ENCODE measurements at places on chromosomes 6 and 20. TPM values are rescaled to one million over a fixed set of nuclear protein-coding genes. Genes with fewer than 3 reads are reported as not detected.

GRCh38 chr6:165049362-165049761, 260.0 kb downstream of the C6orf118 start:
- H3K27ac ChIP-seq, result no peak overlapping the region
- DNase-seq, result no peak
- no peaks in the 10 kb centered on the region for H3K27me3 ChIP-seq
- H3K36me3 ChIP-seq, result no peaks in the 10 kb centered on the region

- no peaks in the 10 kb centered on the region for H3K36me3 ChIP-seq
- no peak for DNase-seq
- H3K27ac ChIP-seq, result no peak overlapping the region
- H3K4me1 ChIP-seq, result peaks cover 5% of the 10 kb centered on the region
- H3K27me3 ChIP-seq, result no peaks in the 10 kb centered on the region
These were observed 12.1 kb downstream of the EXOC2 start for GRCh38 chr6:680666-681340.

DNA sequence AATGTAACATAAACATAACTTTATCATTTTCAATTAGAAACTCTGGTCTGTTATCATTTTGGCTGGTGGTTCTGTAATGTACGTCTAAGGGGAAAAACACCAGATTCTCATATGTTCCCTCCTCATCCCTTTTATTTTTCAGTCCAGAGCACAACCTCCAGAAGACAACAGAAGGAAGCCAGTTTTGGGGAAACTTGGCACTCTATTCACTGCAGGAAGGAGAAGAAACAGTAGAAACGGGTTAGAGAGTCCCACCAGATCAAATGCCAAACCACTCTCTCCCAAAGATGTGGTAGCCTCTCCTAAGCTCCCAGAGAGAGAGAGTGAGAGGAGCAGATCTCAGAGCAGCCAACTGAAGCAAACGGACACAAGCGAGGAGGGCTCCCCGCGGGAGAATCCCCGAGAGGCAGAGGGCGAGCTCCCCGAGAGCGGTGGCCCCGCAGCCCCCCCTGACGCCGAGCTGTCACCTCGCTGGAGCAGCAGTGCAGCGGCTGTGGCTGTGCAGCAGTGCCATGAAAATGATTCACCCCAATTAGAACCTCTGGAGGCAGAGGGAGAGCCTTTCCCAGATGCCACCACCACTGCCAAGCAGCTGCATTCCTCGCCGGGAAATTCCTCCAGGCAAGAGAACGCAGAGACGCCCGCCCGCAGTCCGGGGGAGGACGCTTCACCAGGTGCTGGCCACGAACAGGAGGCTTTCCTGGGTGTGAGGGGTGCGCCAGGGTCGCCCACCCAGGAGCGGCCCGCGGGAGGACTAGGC, 117.8 kb downstream of the RTN4IP1 start:
- H3K36me3 ChIP-seq, result no peaks in the 10 kb centered on the region
- H3K27me3 ChIP-seq, result peaks cover 11% of the 10 kb centered on the region
- DNase-seq, result peak; percentile 75
- peak overlapping the region; percentile 99 for H3K27ac ChIP-seq
- peaks cover 71% of the 10 kb centered on the region for H3K4me1 ChIP-seq
- H3K4me3 ChIP-seq, result peak overlapping the region; percentile 96

- H3K27ac ChIP-seq, result no peak overlapping the region
- no peak overlapping the region for H3K4me3 ChIP-seq
- DNase-seq, result no peak
- no peaks in the 10 kb centered on the region for H3K27me3 ChIP-seq
- H3K36me3 ChIP-seq, result no peaks in the 10 kb centered on the region
These were observed 136.0 kb upstream of the TOP1 start for GRCh38 chr20:40892642-40893041.

DNA sequence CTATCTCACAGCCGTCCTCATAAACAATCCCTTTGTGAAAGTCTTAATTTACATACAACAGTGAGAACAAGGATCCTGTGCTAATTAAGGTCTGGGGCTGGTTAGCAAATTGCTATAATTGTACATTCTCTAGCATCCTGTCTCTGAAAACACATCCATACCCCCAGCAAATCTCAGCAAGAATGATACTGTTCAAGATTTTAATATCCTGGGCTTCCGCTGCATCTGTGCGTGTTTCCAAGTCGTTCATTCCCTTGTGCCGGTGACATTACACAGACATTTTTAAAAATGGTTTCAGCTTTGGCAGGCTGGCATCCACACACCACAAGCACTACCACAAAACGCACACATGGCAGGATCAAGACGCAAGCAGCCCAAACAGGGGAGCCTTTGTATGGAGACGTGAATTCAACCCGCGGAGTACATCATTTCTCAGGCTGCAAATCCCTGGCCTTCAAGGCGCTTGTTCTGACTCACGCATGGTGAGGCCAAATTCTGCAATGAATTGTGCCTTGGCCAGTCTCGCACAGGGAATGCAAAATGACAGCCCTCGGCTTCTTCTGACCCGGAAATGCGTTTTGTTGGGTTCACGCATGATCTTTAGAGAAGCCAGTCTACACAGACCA, 20.3 kb downstream of the ZMYND8 start:
- peak; percentile 77 for DNase-seq
- H3K4me1 ChIP-seq, result peaks cover 53% of the 10 kb centered on the region
- peaks cover 5% of the 10 kb centered on the region for H3K36me3 ChIP-seq
- H3K4me3 ChIP-seq, result no peak overlapping the region
- H3K27ac ChIP-seq, result peak overlapping the region; percentile 94

- H3K4me1 ChIP-seq, result no peaks in the 10 kb centered on the region
- no peak for DNase-seq
- no peaks in the 10 kb centered on the region for H3K27me3 ChIP-seq
- H3K36me3 ChIP-seq, result no peaks in the 10 kb centered on the region
These were observed 48.7 kb upstream of the BMP2 start for GRCh38 chr20:6718662-6719368.

GRCh38 chr6:159983641-159984080, 14.8 kb downstream of the IGF2R start:
- no peaks in the 10 kb centered on the region for H3K36me3 ChIP-seq
- H3K27me3 ChIP-seq, result no peaks in the 10 kb centered on the region
- H3K27ac ChIP-seq, result no peak overlapping the region
- DNase-seq, result no peak
- no peak overlapping the region for H3K4me3 ChIP-seq

DNA sequence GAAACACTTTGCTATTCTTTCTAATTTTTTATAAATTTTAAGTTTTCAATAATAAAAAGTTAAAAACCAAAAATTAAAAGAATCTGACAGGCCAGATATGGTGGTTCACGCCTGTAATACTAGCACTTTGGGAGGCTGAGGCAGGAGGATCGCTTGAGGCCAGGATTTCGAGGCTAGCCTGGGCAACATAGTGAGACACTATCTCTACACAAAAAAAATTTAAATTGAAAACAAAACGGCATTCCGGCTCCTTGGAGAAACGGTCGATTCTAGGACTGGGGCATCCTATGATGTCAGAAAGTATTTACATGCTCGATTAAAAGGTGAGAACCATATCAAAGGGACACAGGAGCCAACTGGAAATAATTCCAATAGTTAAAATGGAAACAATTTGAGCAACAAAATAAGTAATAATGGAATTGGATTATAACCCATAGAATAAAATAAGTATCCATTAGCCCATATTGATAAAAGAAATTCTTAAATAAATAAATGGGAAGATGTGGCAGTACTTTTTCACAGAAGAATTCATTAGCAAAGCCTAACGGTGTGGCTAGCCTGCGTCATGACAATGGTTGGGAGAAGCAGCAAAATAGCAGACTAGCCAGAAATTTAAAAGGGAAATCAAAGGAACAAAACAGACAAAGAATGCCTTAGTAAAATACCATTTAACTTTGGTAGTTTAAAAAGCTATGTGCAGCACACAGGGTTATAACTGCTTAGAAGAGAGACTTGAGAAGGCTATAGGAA, 21.3 kb downstream of the HLA-E start:
- no peak for DNase-seq
- H3K36me3 ChIP-seq, result no peaks in the 10 kb centered on the region
- no peaks in the 10 kb centered on the region for H3K4me1 ChIP-seq
- H3K4me3 ChIP-seq, result no peak overlapping the region
- no peaks in the 10 kb centered on the region for H3K27me3 ChIP-seq
- H3K27ac ChIP-seq, result no peak overlapping the region

DNA sequence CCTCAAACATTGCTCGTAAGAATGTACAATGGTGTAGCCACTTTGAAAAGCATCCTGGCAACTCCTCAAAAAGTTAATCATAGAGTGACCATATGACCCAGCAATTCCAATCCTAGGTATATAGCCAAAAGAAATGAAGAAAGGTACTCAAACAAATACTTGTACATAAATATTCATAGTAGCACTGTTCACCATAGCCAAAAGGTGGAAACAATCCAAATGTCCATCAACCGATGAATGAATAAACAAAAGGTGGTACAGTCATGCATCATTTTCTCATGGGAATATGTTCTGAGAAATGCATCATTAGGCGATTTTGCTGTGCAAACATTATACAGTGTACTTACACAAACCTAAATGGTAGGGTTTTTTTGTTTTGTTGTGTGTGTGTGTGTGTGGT, 74.4 kb upstream of the TBC1D7 start:
- H3K36me3 ChIP-seq, result no peaks in the 10 kb centered on the region
- H3K4me1 ChIP-seq, result peaks cover 35% of the 10 kb centered on the region
- no peak for DNase-seq
- H3K27ac ChIP-seq, result no peak overlapping the region
- no peaks in the 10 kb centered on the region for H3K27me3 ChIP-seq
- no peak overlapping the region for H3K4me3 ChIP-seq

- no peak for DNase-seq
- H3K4me3 ChIP-seq, result peak overlapping the region; percentile 47
- H3K27ac ChIP-seq, result peak overlapping the region; percentile 66
- H3K36me3 ChIP-seq, result peaks cover 3% of the 10 kb centered on the region
- peaks cover 31% of the 10 kb centered on the region for H3K4me1 ChIP-seq
- no peaks in the 10 kb centered on the region for H3K27me3 ChIP-seq
These were observed 12.4 kb upstream of the GMEB2 start for GRCh38 chr20:63639093-63639975.

GRCh38 chr6:98981473-98981872, 33.7 kb upstream of the FBXL4 start:
- H3K27me3 ChIP-seq, result no peaks in the 10 kb centered on the region
- no peak overlapping the region for H3K4me3 ChIP-seq
- H3K36me3 ChIP-seq, result no peaks in the 10 kb centered on the region
- no peak overlapping the region for H3K27ac ChIP-seq

GRCh38 chr6:292506-293192, 362 bp downstream of the DUSP22 start:
- no peaks in the 10 kb centered on the region for H3K36me3 ChIP-seq

DNA sequence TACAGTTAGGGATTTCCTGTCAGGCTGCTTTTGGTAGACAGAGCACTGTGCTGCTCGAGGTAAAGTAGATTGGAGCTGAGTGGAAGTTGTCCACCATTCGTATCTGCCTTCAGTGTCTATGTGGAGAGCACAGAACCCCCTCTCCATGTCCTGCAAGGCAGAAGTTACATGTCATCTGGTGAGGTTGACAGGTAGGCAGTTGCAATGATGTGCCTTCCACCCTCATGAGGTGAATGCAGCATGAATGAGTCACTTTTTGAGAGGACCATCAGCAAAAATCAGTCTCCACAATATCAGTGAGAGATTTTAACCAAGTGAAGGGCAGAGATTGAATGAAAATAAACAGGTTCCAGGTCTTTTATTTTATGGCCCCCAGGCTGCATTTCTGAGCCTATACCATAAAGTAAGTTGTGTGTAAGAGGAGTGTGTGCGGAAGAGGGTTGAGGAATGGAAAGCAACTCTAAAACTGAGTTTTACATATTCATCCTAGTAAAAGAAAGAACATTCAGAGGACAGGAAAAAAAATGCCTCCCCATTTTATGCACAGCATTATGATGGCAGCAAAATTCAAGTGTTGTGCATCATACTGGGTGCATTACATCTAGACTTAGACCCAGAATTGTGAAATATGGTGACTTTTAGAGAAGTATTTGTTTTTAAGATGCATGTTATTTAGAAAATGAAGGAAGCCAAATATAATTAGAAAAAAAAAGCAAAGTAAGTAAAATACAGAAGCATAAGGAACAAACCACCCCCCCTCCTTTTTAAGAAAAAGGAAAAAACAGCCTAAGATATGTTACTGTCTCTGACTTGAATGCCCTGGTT, 15.8 kb downstream of the TRAPPC3L start:
- H3K4me1 ChIP-seq, result no peaks in the 10 kb centered on the region
- no peaks in the 10 kb centered on the region for H3K36me3 ChIP-seq
- no peak overlapping the region for H3K27ac ChIP-seq
- no peak overlapping the region for H3K4me3 ChIP-seq
- no peaks in the 10 kb centered on the region for H3K27me3 ChIP-seq
- no peak for DNase-seq

GRCh38 chr6:12163149-12163548, 127.0 kb upstream of the EDN1 start:
- H3K4me1 ChIP-seq, result peaks cover 6% of the 10 kb centered on the region
- no peak overlapping the region for H3K27ac ChIP-seq
- H3K4me3 ChIP-seq, result no peak overlapping the region

GRCh38 chr6:39152262-39152661, 37.3 kb upstream of the SAYSD1 start:
- H3K27me3 ChIP-seq, result peaks cover 33% of the 10 kb centered on the region
- H3K36me3 ChIP-seq, result no peaks in the 10 kb centered on the region
- no peaks in the 10 kb centered on the region for H3K4me1 ChIP-seq
- peak; percentile 40 for DNase-seq

DNA sequence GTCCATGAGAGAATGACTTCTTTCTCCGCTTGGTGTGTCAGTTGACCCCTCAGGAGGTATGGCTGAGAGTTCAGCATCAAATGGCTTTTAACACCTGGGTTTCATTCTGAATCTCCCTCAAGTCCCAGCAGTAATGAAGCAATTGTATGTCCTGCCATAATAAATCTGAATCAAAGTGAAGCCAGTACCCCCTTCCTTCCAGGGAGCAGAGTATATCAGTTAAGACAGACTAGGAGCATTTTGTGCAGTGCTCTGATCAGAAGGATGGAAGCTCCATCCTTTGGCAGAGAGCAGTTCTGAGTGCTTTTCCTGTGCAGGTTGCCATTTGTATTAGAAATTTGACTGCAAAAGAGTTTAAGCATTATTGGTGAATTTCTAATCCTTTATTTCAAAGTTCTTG, 46.9 kb upstream of the SPACA1 start:
- H3K4me1 ChIP-seq, result no peaks in the 10 kb centered on the region
- no peak for DNase-seq
- H3K27ac ChIP-seq, result no peak overlapping the region
- no peaks in the 10 kb centered on the region for H3K27me3 ChIP-seq
- H3K36me3 ChIP-seq, result no peaks in the 10 kb centered on the region

ANGPT4 gene
- 2.1 TPM for total RNA-seq

STX11 gene
- total RNA-seq, result 12.4 TPM

SLC17A1 gene
- total RNA-seq, result not detected

HSPA1B gene
- total RNA-seq, result 498 TPM

BICRAL gene
- 27.6 TPM for total RNA-seq

TGM3 gene
- 24.9 TPM for total RNA-seq

Data from suprapubic skin (tissue), 4 donors.